ENCODE measurements at places on chromosomes 1 and 21. TPM values are rescaled to one million over a fixed set of nuclear protein-coding genes. Genes with fewer than 3 reads are reported as not detected.

GPR89A gene
- polyA plus RNA-seq: 15.6 TPM

- peak; percentile 46 for DNase-seq
These were observed 104.1 kb upstream of the HNRNPU start for GRCh38 chr1:244968471-244968871.

MAN1C1 gene
- 17.4 TPM for polyA plus RNA-seq

DNA sequence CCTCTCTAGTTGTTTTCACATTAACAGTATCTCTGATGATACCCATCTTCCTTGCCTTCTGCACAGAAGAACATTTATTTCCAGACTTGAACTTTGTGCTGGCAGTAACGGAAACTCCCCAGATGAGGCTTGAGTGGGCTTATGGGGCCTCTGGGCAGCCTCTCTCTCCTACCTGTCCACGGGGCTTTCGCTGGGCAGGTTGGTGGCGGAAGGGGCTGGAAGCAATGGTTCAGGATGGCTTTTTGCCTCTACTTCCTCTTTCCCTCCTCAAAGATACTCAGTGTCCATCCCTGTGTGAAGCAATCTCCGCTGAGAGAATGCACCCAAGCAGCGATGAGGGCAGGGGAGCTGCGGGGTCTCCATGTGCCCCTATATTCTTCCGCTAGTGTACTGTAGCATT, 348.2 kb downstream of the HLX start:
- DNase-seq: no peak

- DNase-seq: no peak
These were observed 20.5 kb downstream of the WLS start for GRCh38 chr1:68211761-68212380.

DNA sequence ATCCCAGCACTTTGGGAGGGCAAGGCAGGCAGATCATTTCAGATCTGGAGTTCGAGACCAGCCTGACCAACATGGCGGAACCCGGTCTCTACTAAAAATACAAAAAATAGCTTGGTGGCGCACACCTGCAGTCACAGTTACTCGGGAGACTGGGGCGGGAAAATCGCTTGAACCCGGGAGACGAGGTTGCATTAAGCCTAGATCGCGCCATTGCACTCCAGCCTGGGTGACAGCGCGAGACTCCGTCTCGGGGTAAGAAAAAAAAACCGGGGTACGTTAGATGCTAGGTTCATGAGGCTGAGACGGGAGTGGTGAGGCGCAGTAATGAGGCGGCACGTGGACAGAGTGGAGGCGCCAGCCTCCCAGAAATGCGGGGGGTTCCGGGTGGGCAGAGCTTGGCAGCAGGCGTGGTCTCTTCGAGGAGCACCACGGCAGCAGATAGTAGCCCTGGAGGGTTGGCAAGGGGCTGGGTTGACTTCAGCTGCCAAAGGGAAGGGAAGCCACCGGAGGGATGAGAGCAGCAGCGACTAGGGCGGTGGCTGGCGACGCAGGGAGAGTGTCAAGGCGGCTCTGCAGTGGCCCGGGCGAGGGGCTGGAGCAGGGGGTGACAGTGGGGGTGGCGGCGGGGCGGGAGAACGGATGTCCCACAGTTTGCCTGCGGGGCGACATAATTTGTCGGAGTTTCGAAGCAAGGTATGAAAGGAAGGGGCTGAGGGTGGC, 832 bp downstream of the MRPL20 start:
- DNase-seq: no peak

DNA sequence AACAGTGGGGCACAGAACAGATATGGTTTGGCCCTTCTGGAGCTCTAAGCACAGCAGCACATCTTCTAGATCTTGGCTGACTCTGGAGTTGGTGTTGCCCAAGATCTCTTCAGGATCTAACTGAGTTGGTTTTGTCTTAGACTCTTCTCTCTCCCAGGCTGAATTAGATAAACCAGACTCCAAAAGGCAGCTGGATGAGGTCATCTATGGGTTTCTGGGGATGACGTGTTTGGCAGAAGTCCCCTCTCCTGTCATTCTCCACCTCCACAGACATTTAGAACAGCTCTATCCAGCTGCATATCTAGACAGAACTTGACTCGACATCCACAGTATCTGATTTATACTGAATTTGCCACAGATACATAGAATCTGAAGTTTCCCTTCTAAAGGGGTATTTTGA, 75.3 kb downstream of the ST6GALNAC5 start:
- no peak for DNase-seq

- no peak for DNase-seq
These were observed 11.0 kb upstream of the HEYL start for GRCh38 chr1:39650431-39650830.

GRCh38 chr1:22140694-22141093, 2.2 kb downstream of the WNT4 start:
- no peak for DNase-seq

MLLT11 gene
- 11.0 TPM for polyA plus RNA-seq

DNA sequence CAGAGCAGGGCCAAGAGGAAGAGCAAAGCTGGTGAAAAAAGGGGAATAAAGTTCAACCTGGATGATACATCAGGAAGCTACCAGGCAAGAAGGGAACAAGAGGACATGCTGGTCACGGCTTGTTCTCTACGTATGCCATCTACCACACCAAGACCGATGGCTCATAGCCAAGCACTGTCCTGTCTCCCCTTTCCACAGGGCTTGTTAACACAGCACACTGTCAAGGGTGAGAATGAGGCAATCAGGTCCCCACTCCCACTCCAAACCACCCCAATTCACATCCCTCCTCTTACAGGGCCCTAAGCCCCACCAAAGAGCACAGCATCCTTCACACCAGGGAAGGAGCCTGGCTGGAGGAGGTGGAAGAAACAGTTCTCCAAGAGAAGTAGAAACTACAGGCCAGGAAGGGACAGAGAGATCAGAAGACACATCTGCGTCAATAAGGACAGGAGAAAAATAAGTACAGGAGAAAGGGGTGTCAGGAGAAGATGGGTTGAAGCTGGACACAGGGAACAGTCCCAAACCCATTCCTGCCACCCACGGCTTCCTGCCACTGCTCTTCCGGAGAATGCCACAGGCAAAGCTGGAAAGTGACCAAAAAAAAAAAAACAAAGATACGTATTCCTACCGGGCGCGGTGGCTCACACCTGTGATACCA, 923 bp upstream of the SHC1 start:
- DNase-seq: no peak

GRCh38 chr21:40481764-40482163, 365.2 kb downstream of the DSCAM start:
- no peak for DNase-seq

HSPB7 gene
- 92.0 TPM for polyA plus RNA-seq

LRRC71 gene
- 0.84 TPM for polyA plus RNA-seq

DNA sequence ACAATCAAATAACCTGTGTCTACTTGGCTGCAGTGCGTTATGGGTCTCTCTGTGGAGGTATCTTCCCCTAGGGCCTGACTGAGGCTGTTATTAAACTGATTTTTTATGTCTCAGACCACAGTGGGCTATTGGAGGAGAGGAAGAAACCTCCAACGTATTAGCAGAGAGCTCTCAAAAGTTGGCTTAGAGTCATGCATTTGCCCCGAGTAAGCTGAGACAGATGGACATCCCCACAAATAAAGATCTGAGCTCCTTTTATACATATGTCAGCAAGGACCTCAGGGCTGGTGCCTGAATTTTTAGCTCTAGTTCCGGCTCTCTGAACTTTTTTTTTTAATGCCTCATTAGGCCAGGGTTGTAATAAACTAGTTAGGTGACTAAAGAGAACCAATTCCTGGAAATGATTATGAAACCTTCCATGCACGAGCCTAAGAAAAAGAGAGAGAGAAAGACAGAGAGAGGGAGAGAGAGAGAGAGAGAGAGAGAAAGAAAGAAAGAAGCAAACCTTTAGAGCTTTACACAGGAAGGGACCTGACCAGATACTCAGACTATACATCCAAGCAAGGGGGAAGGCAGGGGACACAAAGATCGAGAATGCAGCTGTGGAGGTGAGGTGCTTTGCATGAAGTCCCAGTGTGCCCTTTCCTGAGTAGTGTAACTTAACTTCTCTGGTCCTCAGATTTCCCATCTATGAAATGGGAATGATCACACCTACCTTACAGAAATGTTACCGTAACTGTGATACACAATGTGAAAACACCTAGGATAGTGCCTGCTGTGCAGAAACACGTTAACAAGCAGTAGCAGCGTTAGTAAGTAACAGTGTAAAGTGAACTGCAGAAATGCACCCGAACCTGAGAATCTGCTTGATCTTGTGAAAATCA, 8.4 kb upstream of the PIGR start:
- DNase-seq: no peak

DNA sequence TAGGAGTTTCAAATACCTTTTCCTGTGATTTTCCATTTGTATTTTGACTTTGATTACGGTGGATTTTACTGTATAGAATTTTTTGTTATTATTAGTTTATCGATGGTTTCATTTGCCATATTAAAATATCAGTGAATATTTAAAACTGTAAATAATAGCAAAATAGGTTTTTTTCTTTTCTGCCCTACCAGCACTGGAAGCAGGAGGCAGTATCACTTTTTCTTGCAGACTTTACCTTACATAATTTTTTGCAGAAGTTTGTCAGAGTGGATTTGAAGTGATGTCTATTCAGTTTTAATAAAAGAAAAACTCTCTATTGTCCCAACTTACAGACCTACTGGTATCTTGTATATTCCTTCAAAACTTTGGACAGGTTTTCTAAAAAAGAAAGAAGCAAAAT, 213.6 kb downstream of the CENPF start:
- no peak for DNase-seq

C1orf185 gene
- not detected for polyA plus RNA-seq

DNA sequence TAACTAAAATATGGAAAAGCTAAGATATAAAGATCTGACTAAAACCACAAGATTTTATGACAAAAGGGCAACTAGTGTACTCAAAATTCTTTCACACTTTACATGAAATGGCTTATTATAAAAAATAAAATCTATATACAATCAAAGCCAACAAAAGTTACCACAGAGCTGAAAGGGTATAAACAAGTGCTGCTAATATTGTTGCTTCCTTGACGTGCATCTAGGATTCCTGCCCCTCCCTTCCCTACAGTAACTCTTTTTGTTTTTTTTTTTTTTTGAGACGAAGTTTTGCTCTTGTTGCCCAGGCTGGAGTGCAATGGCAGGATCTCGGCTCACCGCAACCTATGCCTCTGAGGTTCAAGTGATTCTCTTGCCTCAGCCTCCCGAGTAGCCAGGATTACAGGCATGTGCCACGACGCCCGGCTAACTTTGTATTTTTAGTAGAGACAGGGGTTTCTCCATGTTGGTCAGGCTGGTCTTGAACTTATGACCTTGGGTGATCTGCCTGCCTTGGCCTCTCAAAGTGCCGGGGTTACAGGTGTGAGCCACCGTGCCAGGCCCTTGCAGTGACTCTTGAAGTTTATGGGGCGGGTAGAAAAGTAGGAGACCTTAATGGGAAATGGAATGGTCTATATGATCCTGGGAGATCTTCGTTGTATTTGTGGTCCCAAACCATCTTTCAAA, 4.5 kb downstream of the SRSF4 start:
- DNase-seq: no peak

PLA2G2D gene
- not detected for polyA plus RNA-seq

- DNase-seq: no peak
These were observed 1.0 kb upstream of the ARID1A start for GRCh38 chr1:26694638-26695355.

OR14K1 gene
- not detected for polyA plus RNA-seq

DNA sequence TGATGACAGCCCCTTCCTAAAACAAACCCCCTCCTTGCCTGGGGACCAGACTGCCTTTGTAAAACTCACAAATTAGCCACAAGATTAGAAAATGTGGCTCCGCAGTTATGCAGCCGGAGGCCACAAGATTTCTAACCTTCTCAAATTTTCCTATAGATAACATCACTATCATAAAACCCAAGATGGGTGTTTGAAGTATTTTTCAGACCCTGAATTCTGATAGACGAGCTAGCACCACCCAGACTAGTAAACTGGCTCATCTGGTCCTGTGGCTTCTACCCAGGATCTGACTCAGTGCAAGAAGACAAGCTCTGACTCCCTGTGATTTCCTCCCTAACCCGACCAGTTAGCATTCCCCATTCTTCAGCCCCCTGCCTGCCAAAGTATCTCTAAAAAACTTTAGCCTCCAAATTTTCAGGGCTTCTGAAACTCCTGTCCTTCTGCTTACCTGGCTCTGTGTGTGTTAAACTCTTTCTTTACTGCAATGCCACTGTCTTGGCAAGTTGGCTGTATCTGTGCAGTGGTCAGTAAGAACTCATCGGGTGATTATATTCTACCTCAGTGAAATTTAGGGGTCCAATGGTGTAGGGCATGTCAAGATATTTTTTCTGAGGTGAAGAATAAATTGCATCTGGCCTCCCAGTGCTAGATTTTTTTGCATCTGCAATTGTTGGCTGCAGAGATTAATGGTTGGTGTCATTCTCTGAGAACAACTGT, 102.1 kb downstream of the S1PR1 start:
- DNase-seq: no peak

- DNase-seq: peak; percentile 8
These were observed 218.3 kb upstream of the HOOK1 start for GRCh38 chr1:59596432-59596831.

DNA sequence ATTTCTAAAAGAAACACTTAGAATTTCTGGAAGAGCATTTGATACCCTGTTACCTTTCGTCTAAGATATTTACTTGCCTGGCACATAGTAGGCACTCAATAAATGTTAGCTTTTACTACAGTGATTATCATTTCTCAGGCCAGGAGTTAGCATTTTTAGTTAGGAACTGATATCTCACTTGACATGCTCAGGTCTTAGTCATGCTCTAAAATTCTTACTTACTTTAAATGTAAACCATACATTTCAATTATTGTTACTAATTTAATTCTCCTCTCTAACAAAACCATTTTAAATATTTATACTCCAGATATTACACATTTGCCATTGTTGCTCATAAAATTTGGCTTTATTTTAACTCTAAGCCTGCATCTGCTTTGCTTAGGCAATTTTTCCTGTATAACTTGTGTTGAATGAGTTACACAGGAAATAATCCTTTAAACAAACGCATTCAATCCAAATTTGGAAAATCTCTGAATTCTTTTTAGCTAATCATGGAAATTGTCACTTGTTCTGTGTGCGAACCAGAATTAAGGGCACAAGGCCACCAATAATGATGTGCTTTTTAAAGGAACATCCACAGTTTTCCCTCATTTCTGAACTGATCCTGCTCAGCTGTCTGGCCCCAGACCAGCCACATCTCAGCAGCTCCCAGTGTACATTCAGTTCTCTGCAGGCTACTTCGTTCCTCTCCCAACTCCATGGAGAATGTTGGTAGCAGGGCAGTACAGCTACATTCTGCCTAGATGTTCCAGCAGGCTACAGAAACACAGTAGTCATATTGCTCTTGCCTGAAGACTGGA, 15.6 kb downstream of the NIBAN1 start:
- peak; percentile 85 for DNase-seq

FAM151A gene
- polyA plus RNA-seq: 0.79 TPM
